ENCODE measurements at places on chromosomes 6 and 20.

- no peak for DNase-seq
Measured at GRCh38 chr20:21352703-21353102, 44.6 kb downstream of the NKX2-4 start.

DNA sequence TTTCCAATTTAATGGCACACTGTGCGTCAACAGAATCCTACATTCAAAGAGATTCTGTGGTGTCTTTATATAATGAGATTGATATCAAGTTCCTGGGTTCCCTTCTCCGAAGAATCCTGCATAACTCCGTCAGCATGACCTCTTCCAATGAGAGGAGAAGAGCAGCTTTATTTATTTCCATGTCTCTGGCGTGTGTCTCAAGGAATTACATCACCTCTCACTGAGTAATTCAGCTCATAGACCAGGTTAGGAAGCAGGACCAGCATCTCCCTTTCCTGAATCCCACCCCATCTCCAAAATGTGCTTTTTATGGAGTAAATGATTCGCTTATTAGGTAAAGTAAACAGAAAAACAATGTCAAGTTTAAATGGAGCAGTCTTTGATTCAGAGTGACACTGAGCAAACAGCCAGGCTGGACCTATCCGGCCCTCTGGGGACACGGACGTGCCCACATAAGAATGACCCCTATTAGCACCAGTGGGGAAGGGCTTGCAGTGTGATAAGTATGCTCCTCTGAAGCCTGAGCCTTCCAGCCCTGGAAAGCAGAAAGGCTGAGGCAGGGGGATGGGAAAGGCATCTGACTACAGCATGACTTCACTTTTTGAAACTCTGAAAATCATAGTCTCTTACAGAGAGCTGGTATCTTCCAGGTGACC, 165.2 kb downstream of the CLIC5 start:
- no peak for DNase-seq

DNA sequence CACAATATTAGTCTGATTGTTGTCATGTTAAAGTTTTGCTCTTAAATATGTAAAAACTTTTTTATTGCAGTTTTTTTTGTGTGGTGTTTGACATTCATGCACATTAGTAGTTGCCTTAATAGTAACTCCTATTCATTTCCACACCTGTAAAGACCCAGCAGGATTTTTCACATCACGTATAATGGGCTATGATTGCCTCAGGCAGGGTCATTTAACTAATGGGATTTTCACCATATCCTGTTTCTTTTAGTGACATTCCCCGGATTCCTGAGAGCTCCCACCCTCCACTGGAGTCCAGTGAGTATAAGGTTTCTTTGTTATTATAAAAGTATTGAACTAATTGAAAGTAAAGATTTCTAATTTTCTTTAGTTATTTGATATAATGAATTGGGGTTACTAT, 359.2 kb downstream of the RIMS1 start:
- no peak for DNase-seq

GRCh38 chr6:90220273-90220672, 76.4 kb downstream of the BACH2 start:
- DNase-seq = no peak

GRCh38 chr20:49540687-49541435, 27.1 kb downstream of the PTGIS start:
- DNase-seq = no peak

GRCh38 chr6:85000001-85000400, 235.6 kb upstream of the TBX18 start:
- DNase-seq = no peak

All from HEK293T (cell line).